ENCODE measurements at places on chromosomes 6 and 20.

- DNase-seq: no peak
Measured at GRCh38 chr6:150753371-150754064, 112.0 kb upstream of the MTHFD1L start.

GRCh38 chr6:10999994-11000393 is 44.1 kb downstream of the ELOVL2 start:
- DNase-seq: no peak

GRCh38 chr6:141541581-141542324 is 591.0 kb upstream of the GJE1 start:
- DNase-seq: no peak

- DNase-seq: no peak
Measured at GRCh38 chr6:42381850-42382249, 69.9 kb downstream of the TRERF1 start.
